Left ventricle myocardium inferior (tissue), 1 donor: ENCODE measurements at places on chromosomes 4 and X.

DNA sequence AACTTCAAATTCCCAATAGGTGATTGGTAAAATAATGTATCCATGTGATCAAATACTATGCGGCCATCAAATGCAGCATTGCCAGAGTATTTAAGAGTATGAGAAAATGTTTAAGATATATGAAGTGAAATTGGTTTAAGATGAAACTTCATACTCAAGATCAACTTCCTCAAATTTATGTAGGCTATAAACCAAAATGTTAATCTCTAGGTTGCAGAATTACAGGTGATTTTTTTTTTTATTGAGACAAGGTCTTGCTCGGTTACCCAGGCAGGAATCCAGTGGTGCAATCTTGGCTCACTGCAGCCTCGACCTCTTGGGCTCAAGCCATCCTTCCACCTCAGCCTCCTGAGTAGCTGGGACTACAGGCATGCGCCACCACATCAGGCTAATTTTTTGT is 25.3 kb downstream of the ACSL4 start:
- no peak for DNase-seq

- no peak for DNase-seq
Measured at GRCh38 chr4:74456056-74456744, 11.3 kb downstream of the AREG start.

DNA sequence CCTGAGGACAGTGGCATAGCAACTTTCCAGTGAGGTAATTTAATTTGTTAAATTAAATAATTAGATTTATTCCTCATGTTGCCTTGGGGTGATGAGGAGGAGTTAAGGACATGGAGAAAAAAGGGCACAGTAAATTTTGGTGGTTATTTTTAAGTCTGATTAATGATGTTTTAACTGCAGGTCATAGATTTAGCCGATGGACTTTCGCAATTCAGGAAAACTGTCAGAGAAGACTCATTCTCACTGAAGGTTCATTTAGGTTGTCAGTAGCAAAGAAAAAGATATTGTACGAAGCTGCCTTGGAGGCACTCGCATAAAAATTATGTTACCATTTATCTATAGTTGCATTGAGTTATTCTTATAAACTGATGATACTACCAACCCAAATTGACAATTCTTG is 164.2 kb upstream of the PITX2 start:
- no peak for DNase-seq

DNA sequence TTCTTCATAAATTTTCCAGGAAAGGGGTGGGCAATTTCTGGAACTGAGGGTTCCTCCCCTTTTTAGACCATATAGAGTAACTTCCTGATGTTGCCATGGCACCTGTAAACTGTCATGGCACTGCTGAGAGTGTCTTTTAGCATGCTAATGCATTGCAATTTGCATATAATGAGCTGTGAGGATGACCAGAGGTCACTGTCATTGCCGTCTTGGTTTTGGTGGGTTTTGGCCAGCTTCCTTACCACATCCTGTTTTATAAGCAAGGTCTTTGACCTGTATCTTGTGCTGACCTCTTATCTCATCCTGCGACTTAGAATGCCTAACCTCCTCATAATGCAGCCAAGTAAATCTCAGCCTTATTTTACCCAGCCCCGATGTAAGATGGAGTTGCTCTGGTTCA is 577.8 kb downstream of the NLGN4X start:
- DNase-seq: no peak

DNA sequence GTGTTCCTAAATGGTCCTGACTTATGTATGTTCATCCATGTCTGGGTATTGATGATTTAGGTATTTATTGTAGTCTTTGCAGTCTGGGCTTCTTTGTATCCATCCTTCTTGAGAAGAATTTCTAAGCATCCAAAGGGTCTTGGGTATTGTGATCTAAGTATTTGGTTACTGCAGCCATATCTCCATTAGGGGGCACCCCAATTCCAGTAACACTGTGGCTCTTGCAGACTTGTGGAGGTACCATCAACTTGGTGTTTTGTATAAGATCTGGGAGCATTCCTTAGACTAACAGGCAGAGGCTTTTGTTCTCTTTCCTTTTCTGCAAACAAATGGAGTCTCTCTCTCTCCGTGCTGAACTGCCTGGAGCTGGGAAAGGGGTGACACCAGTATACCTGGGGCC is 113.7 kb upstream of the NEXMIF start:
- DNase-seq: no peak

DNA sequence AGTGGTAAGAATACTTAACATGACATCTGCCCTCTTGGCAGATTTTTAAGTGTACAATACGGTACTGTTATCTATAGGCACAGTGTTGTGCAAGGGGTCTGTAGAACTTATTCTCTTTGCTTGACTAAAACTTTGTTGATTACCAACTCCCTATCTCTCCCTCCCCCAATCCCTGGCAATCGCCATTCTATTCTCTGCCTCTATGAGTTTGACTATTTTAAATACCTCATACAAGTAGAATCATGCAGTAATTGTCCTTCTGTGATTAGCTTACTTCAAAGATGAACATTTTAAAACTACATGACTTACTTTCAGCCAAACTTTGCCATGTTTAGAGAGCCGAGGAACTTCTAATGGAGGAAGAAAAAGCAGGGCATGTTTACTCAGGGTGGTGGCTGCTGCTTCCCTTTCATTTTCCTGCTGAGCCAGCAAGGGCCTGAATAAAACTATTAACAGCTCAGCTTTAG is 62.4 kb downstream of the APOO start:
- DNase-seq: no peak

DNA sequence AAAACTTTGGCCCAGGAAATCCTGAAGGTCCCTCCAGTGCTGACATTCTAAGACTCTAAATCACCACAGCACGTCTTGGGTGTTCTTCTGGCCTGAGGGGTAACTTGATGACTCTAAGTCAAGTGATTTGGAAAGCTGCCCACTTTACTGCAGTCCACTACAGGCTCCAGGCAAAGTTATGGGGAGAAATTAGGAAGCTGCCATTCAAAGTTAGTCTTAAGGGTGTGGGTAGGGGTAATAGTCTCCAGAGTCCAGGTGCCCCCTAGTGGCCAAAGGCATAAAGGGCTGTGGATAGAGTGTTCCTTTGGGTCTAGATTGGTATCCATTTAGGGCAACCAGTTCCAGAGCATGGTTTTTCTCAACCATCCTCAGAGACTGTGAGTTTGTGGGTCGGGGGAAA is 38.7 kb upstream of the SLC16A2 start:
- DNase-seq: peak; percentile 31

- DNase-seq: no peak
Measured at GRCh38 chr4:103307453-103308247, 109.5 kb upstream of the CENPE start.

DNA sequence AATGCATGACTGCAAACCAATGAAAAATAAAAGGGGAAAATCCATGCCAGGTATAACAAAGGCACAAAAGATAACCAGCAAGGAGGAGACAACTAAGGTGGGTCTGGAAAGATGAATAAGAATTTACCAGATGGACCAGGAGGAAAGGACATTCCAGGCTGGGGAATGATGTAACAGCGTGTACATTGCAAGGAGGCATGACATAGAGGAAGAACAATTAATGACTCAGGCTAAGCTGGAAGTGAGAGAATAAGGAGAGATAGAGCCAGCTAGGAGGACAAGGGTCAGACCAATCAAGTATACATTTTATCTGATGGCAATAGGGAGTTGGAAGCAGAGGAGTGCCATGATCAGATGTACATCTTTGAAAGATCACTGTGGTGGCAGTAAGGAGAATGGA is 57.0 kb downstream of the MTMR8 start:
- DNase-seq: no peak

DNA sequence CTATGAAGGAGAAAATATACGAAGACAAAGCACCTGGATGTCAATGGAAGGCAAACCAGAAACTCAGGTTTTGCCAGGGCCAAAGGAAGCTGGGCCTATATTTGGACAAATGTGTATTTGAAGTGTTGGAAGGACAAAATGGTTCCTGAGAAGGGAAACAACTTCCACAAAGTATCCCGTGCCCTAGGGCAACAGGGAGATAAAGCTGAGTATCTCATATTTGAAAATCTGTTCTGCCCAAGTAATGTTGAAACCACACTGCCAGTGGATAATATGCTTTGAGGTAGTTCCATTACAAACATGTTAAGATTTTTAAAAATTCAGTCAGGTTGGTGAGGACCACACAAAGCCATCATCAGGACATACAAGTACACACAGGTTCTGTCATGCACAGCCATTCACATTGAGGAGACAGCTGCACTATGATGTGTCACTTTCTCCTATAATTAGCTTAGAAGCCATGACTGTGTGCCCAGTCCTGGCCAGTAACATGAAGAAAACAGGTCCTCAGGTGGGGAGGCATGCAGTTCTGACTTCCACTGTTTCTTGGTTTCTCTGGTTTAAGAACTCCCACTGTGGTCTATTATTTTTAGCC is 116.4 kb downstream of the PWWP3B start:
- no peak for DNase-seq

- no peak for DNase-seq
Measured at GRCh38 chr4:61380865-61381264, 180.7 kb downstream of the ADGRL3 start.

DNA sequence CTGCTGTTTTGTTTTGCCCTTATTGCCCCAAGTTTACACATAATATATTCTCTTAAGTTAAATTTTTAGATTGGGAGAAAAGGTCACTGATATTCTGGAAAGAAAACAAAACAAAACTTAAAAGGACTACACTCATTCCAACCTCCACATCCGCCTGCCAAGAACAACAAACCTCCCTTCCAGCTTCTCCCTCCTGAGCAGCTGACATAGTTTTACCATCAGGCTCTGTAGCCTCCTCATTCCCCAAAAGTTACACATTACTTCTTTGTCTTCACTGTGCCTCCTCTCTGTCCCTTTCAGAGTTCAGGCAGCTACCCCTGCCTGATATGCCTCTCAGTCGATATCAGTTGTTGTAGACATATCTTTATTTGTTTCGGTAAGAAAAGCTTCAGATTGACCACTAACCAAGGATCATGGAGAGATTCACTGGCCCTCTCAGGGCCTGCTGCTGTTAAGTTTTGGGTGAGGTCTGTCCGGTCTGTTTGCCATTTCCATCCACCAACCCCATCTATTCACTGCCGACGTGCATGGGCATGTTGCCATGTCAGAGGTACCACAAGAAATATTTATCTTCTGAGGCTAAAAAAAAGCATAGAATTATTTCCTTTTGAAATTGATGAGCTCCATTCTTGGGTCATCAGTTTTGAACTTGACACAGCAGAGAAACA is 164.1 kb downstream of the GASK1B start:
- no peak for DNase-seq

DNA sequence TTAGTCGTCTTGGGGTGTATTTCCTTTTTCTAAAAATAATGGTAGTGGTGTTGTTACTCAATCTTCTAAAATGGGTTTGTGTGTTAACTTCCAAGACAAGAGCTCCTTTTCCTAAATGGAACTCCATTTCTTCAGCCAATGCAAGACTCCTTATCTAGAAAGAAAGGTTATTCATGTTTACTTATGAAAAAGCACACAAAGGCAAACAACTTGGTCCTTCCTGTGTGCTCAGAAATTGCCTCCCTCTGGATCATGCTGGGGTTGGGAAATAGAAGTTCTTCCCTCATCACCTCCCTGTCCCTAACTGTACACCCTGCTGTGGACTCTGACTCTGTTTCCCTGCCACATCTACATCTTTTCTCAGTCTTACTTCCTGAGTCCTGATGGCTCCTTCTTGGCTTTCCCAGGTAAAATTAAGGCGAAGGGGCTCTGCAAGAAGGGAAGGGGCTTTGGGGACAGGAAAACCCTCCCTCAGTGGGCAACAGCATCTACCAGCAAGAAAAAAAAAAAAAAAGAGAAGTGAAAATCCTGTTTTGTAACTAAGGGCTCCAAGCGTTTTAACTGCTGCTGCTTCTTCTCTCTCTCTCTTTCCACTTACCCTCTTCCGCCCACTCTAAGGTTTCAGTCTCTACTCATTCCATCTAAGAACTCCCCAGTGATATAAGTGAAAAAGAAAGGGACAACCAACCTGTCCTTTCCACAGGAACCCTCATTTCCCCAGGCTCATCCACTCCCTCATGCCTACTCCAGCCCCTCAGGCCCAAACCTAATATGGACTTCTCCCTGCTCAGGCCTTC is 19.8 kb upstream of the TASL start:
- no peak for DNase-seq

DNA sequence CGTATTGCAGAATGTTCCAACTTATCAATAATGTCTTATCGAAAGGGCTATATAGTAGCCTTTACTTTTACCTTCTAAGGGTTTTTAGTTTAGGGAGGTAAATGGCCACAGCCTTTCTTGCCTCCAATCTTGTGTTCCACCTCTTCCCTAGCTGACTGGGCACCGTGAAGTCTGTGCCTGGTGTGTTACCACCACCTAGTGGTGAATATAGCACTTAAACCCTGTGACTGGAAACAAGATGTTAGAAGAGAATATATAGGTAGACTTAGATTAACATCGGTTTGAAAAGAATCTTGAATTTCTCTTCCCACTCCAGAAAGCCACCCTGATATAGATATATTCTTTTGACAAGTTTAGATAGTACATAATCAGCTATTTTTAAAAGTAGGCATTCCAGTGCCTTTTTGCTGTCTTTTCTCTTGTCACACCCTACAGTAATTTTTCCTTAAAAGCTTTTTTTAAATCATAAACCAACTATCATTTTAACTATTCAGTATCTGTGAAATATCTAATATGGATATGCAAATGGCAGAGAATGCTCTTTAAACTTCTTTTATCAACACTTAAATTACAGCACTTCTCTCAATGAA is 27.8 kb upstream of the ADH7 start:
- peak; percentile 15 for DNase-seq

GRCh38 chr4:30719454-30720020 is 632 bp upstream of the PCDH7 start:
- DNase-seq: peak; percentile 57

DNA sequence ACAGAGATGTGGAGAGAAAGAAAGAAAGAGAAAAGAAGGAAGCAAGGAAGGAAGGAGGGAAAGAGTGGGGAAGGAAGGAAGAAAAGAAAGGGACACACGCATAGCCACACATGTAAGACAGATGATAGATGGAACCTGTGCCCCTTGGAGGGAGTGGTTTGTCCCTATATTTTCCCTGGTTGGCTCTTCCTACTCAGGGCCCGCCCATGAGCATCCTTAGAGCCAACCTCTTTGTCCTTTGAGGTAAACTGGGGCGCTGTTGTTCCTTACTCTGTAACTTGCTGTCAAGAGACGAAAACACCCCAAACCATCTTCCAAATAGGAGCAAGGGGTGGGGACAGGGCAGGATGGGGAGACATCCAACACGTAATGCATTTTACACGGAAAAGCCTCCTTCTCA is 220.9 kb downstream of the MAML3 start:
- DNase-seq: no peak

GRCh38 chr4:163474027-163474426 is 473 bp upstream of the TKTL2 start:
- no peak for DNase-seq

- DNase-seq: no peak
Measured at GRCh38 chrX:115642895-115643530, 82.0 kb downstream of the PLS3 start.

GRCh38 chr4:3472411-3473141 is 9.5 kb downstream of the DOK7 start:
- no peak for DNase-seq

- no peak for DNase-seq
Measured at GRCh38 chrX:136588036-136588435, 56.0 kb downstream of the VGLL1 start.

GRCh38 chr4:171979461-171979860 is 166.3 kb downstream of the GALNTL6 start:
- no peak for DNase-seq
